ENCODE measurements at places on chromosomes 2 and 18.

- peak; percentile 36 for DNase-seq
These were observed 338.0 kb downstream of the NYAP2 start for GRCh38 chr2:225737556-225737955.

DNA sequence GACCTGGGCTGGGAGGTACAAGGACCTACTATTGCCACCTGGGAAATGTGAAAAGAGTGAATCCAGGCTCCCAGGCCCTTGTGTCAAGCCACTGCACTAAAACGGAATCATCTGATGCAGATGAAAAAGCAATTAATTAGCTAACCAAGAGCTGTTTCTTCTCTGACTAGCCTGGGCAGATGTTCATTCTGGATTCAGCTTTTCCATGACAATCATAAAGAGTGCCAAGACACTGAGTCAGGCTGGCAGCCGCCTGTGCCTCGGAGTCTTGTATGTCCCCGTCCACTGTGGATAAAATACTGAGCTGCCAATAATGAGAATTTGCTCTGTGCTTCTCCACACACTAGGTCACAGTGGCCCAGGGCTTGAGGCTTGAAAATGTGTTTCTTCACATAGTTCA is 21.7 kb upstream of the LCLAT1 start:
- DNase-seq: no peak

DNA sequence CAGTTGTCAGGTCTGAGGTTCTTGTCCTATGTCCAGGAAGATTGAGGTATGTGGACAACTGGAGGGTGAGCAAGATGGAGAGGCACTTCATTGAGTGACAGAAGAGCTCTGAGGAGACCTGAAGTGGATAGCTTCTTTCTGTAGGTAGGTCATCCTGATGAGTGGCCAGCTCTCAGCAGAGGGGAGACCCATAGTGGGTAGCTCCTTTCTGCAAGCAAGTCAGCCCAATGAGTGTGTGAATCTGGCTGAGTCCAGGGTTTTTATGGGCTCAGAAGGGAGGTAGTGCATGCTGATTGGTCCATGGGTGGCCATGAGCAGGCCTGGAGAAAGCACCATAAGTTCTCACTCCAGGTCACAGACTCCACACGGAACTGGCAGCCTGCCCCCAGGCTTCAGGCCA is 92.6 kb upstream of the GALNT5 start:
- no peak for DNase-seq

DNA sequence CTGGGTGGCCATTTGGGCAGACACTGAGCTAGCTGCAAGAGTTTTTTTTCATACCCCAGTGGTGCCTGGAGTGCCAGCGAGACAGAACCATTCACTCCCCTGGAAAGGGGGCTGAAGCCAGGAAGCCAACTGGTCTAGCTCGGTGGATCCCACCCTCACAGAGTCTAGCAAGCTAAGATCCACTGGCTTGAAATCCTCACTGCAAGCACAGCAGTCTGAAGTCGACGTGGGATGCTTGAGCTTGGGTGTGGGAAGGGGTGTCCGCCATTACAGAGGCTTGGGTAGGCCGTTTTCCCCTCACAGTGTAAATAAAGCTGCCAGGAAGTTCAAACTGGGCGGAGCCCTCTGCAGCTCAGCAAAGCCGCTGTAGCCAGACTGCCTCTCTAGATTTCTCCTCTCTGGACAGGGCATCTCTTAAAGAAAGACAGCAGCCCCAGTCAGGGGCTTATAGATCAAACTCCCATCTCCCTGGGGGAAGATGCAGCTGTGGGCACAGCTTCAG is 69.6 kb upstream of the WDSUB1 start:
- no peak for DNase-seq

GRCh38 chr2:63484481-63484880 is 103.8 kb downstream of the WDPCP start:
- no peak for DNase-seq

- DNase-seq: no peak
These were observed 139.2 kb upstream of the ARHGAP28 start for GRCh38 chr18:6590326-6590725.

DNA sequence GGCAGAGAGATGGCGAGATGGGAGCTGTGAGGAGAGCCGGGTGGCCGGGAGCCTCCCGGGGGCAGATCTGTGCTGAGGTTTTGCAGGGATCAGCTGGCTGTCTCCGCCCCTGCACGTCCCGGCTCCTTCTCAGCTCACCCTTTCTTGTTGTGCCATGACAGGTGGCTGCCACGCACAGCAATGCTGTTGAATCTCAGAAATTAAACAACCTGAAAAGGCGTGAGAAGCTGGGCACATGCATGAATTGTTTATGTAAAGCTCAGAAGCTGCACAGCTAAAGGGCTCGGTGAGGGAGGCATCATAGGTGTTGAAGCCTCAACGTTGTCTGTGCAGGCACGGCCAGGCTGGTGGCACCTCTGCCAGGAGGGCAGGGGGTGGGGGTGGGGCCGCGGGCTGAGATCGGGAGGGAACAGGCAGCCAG is 858 bp upstream of the RTP5 start:
- DNase-seq: no peak

DNA sequence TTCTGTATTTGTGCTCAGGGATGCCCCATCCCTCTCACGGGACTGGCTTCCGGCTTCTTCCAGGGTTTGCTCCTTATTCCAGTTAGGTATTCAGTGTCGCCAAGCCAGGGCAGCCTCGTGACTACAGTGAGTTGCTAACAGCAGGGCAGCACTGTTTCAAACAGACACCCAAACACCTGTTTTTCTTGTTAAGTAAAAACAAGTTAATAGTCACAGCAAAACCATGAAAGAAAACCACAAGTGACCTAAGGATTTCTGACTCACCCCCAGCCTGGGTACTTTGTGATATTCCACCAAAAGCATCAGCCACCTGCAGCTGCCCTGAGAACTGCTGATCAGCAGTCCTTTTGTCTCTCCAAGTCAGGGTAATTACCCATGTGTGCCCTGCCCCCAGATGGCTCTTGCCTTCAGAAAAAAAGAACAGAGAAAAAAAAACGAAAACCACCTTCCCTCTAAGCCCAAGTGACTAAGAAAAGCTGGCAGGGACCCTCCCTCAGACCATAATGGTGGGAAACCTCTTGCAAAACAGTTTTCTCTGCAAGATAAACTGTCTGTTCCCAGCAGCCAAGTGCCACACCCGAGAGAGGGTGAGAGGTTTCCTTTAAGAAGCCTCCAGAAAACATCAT is 178.2 kb downstream of the ANAPC1 start:
- DNase-seq: peak; percentile 96

- no peak for DNase-seq
These were observed 7.9 kb downstream of the PMAIP1 start for GRCh38 chr18:59907660-59908059.

DNA sequence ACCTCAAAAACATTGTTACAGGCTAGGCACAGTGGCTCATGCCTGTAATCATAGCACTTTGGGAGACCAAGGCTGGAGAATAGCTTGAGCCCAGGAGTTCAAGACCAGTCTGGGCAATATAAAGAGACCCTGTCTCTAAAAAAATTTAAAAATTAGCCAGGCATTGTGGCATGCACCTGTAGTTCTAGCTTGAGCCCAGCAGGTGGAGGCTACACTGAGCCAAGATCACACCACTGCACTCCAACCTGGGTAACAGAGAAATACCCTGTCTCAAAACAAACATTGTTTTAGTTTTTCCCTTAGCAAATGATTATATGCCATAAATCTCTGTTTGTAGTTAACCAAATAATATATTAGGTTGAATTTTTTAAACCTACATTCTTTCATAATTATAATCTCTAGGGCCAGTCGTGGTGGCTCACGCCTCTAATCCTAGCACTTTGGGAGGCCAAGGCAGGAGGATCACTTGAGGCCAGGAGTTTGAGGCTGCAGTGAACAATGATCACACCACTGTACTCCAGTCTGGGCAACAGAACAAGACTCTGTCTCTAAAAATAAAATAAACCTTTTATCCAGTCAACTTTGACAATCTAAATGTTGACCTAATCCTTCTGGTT is 13.3 kb upstream of the CYP20A1 start:
- no peak for DNase-seq

GRCh38 chr2:60629305-60629662 is 75.8 kb upstream of the BCL11A start:
- no peak for DNase-seq

DNA sequence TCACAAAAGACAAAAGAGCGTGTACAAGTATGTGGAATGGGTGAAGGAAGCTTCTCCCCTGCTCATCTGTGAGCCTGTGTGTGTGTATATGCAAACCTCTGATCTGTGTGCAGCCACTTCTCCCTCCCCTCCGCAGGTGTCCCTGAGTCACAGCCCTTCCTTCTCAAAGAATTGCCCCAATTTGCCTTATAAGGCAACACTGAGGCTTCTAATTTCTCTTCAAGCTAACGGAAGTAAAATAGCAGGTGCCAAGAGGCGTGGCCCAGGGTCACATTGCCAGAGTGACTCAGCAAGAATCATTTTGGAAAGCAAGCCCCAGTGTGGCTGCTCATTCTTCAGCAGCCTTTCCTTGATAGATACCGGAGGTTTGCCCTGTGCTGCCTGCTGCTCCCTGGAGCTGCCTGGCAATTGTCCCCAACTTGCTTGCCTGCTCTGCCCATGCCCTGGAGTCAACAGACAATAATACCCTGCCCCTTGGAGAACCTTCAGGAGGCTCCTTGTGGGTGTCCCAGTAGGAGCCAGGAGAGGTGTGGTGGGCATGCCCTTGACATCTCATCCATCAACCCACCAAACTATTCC is 37.3 kb upstream of the BMP10 start:
- DNase-seq: peak; percentile 81

DNA sequence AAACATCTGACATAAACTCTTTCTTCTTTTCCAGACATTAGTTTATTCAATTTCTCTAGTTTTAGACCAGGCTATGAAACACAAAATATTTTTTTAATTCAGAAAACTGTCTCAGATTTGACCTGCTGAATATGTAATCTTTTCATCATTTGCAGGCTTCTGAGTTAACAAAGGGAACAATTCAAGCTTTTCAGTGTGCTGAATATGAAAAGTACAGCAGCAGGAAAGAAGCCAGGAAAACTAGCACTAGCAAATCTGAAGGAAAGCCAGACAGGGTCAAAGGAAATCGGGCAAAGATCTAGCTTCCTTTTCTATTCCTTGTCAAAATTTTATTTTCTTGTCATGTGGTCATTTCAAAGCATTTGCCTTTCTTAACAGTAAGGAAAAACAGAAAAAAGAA is 35.3 kb downstream of the ACVR1C start:
- DNase-seq: no peak

All from urothelium cell line (cell line).